Activated CD4-positive, alpha-beta T cell treated with anti-CD3 and anti-CD28 coated beads, Interleukin-2, amount 10 ng/mL, durations not matched to agents 7 days and 5 days (primary cell): ENCODE measurements at places on chromosomes 12 and 14. TPM values are rescaled to one million over a fixed set of nuclear protein-coding genes. Genes with fewer than 3 reads are reported as not detected.

DNA sequence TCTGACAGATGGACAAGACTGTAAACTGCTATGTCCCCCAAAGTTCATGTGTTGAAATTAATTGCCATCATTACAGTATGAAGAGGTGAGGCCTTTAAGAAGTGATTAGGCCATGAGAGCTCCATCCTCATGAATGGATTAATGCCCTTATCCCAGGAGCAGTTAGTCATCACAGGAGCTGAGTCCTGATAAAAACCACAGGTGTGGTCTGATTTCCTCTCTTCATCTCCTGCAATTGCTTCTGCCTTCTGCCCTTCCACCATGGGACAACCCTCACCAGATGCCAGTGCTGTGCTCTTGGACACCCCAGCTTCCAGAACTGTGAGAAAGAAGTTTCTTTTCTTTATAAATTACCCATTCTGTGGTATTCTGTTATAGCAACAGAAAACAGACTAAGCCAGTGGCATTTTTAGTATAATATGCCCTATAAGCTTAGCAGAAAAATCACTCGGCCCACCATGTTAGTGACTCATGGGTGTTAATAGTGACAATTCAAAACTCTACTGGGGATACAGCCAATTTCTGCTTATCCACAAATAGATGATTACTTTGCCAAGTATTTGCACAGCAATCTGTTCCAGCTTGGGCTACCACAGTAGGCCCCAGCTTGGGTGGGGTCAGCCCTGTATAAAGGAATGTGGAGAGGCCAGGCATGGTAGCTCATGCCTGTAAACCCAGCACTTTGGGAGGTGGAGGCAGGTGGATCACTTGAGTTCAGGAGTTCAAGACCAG is 129.0 kb upstream of the BCL2L14 start:
- DNase-seq, result no peak

GRCh38 chr12:51378749-51379148 is 12.5 kb downstream of the GALNT6 start:
- DNase-seq, result no peak

DNA sequence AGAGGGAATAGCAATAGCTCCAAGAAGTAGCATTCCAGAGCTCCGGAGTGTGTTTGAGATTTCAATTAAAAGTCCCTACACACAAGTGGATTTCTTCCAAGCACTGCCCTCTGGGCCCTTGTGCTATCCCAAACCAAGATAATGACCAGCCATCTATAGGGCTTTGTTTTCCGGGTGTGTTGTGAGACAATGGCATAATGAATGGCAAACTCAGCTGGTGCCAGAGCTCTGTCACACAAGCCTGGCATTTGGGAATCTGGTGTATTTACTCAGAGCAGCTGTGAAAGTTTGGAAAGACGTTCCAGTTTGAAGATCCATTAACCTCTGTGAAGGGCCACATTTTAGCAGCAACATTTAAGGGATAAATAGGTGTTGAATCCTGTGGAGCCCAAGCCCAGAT is 61.2 kb upstream of the TMTC2 start:
- no peak for DNase-seq

DNA sequence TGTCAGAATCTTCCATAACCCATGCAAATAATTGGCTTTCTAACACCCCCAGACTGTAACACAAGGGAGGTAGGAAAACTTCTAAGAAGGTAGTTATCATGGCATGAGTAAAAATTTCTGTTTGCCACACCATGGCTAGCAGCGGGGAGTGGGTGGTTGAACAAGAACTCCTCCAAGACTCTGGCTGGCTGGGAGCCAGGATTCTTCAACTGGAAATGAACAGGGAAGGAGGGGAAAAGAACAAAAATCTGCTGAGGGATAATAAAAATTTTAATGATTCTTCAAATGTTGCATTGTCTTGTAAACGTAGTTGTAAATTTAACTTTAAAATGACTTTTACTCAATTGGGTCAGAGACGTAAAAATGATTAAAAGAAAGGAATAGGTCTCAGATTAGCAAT is 78.9 kb downstream of the AKAP6 start:
- DNase-seq, result no peak

- no peak for DNase-seq
Observed at GRCh38 chr12:126891789-126892188, 1375.2 kb upstream of the TMEM132C start.

GRCh38 chr14:99751539-99752485 is 41.4 kb upstream of the EML1 start:
- DNase-seq, result no peak

OTX2 gene
- total RNA-seq, result not detected
